Stimulated activated naive CD4-positive, alpha-beta T cell treated with Interleukin-2 at 50 U/mL for 16 hours (primary cell): ENCODE measurements at places on chromosomes 5 and 9.

DNA sequence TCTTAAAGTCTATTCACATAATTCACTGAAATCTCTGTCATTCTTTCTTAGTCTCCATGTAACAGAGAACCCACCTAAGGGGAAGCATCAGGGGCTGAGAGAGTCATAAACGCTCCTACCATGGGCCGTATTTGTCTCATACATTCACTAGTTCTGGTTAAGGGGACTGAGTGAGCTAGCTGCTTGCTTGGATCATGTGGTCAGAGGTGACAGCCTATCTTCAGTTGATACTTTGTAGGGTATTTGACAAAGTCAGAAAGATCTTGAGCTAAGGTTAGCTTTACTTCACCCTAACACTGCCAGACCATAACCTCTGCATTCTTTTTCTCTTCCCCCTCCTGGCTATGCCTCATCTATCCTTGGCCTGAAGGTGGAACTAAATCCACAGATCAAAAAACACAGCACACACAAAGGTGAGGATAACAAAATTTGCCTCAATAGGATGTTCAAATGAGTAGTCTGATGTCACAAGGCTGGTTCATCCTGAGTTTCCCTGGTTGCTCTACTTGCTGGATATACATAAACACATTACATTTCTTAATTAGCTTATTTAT lies 66.5 kb downstream of the MARCHF3 start:
- no peak for DNase-seq

DNA sequence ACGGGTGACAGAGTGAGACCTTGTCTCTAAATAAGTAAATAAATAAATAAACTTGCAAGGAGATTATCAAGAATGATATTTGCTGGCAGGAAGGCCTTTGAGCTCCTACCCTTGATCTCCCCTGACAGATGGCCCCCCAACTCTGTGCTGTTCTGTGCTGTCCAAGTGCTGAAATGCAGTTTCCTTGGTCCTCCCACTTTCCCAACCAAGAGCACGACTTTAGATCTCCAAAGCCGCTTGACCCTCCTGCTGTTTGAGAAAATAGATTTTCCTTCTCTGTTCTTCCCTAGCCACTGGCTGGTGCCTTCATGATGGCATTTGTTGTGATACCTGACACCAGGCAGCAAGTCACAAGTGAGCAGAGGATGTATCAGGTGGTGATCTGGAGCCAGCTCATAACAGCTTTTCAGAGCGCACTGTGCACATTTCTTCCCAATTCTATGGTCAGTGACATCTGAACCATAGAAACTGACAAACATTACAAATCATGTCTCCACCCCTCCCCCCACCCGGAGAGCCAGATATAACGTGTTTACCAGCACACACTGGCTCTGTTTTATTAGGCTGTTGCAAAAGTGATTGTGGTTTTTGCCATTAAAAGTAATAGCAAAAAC lies 80.0 kb upstream of the PUM3 start:
- DNase-seq = no peak

GRCh38 chr5:150065346-150065745 lies 21.0 kb downstream of the CSF1R start:
- DNase-seq = no peak

- DNase-seq = no peak
Observed at GRCh38 chr5:101482931-101483330, 579.8 kb upstream of the ST8SIA4 start.

DNA sequence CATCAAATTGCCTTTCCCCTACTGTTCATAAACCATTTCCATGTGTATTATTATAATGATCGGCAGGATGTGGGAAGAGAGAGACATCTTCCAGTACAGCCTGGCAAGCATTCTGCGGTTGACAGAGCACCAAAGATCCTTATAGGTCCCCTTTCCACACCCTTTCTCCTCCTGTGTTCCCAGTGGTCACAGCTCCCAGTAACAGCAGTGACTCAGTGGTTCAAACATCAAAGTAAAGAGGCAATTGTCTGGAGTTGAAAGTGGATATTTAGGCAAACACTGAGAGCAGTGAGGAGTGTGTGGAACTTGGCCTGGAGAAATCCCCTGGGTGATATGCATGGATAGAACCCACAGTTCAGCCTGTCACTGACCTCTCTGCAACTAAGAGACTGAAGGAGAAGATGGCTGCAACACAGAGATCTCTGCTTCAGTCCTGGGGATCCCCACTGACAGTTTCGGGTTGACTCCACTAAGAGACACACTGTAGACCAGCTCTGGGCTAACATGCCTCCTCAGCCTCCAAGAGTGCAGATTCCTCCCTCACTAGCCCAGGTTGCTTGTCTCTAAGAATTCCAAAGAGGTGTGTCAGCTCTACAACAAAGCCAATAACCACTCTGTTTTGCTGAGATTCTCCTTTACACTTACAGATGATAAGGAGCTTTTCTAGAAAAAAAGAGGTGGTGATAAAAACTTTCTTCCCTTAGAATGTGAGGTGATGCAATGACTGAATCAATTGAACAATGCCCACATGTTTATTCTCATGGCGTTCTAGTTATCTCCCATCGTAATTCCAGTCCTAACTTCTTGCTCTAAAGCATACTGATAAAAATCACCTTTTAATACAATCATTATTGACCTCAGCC lies 94.4 kb upstream of the IL6ST start:
- no peak for DNase-seq

GRCh38 chr5:168341178-168341577 lies 49.7 kb downstream of the WWC1 start:
- DNase-seq = no peak
